ENCODE measurements at places on chromosomes 4 and X.

GRCh38 chr4:4730249-4730648 lies 129.2 kb upstream of the MSX1 start:
- DNase-seq, result no peak

- no peak for DNase-seq
Observed at GRCh38 chr4:123401271-123402120, 4.9 kb downstream of the SPRY1 start.

GRCh38 chrX:101745046-101745445 lies 85.4 kb upstream of the ARMCX2 start:
- no peak for DNase-seq

GRCh38 chr4:182925855-182926254 lies 8.7 kb upstream of the DCTD start:
- DNase-seq, result no peak

DNA sequence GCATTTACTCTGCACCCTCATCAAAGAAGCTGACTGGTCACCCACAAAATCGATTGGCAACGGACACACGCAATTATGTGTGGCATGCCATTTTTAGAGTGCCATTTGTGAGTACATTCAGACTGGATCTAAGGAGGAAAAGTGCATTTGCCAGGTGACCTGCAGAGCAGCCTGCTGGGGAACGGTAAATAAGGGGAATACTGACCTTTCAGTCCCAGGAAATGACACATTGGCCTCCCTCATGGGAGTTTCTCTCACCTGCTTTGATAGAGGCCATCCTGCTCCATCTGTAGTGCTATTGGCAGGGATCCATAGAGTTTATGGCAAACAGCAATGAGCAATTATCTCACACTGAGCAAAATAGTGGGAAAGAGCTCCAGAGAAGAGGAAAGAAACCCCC lies 127.8 kb downstream of the DDX53 start:
- DNase-seq, result no peak

GRCh38 chr4:139851133-139851532 lies 185.5 kb downstream of the MGST2 start:
- no peak for DNase-seq

GRCh38 chrX:28590396-28590795 lies 3.1 kb downstream of the IL1RAPL1 start:
- no peak for DNase-seq

DNA sequence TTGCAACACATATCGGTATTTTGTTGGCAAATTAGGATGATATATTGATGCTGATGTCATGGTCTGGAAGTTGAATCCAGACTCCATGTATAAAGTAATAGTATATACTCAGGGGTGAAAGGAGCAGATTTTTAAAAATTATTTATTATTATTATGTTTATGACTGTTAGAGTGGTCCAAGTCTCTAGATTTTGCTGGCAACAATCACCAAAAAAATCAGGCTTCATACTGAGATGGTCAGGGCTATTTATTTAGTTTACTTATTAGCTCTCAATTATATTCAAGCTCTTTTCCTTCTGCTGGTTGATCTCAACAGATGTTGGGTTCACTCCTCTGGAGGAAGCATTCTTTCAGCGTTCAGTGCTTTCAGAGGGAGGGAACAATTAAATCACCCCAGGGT lies 73.9 kb upstream of the VCX3B start:
- DNase-seq, result no peak

DNA sequence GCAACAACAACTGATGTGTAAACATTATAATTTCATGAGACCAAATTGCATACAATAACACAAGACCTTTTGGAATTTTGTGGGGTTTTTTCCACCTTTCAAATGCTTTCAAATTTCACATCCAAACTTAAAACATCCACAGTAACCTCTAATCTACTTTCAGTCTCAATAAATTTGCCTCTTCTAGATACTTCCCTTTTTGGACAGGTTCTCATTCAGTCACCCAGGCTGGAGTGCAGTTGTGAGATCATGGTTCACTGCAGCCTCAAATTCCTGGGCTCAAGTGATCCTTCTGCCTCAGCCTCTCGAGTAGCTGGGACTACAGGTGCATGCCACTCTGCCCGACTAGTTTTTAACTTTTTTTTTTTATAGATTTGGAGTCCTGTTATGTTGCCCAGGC lies 556.6 kb downstream of the NLGN4X start:
- no peak for DNase-seq

DNA sequence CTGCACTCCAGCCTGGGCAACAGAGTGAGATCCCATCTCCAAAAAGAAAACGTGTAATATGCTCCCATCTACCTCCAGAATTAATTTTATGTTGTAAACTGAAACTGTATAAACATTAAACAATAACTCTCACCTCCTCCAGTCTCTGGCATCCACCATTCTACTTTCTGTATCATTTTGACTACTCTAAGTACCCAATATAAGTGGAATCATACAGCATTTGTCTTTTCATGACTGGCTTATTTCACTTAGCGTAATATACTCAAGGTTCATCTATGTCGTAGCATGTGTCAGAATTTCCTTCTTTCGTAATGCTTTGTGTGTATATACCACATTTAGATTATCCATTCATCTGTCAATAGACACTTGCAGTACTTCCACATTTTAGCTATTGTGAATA lies 20.6 kb downstream of the F8 start:
- DNase-seq, result no peak

GRCh38 chrX:84717343-84717742 lies 215.1 kb upstream of the HDX start:
- DNase-seq, result no peak

GRCh38 chrX:23554304-23554703 lies 113.0 kb upstream of the PRDX4 start:
- peak; percentile 9 for DNase-seq

DNA sequence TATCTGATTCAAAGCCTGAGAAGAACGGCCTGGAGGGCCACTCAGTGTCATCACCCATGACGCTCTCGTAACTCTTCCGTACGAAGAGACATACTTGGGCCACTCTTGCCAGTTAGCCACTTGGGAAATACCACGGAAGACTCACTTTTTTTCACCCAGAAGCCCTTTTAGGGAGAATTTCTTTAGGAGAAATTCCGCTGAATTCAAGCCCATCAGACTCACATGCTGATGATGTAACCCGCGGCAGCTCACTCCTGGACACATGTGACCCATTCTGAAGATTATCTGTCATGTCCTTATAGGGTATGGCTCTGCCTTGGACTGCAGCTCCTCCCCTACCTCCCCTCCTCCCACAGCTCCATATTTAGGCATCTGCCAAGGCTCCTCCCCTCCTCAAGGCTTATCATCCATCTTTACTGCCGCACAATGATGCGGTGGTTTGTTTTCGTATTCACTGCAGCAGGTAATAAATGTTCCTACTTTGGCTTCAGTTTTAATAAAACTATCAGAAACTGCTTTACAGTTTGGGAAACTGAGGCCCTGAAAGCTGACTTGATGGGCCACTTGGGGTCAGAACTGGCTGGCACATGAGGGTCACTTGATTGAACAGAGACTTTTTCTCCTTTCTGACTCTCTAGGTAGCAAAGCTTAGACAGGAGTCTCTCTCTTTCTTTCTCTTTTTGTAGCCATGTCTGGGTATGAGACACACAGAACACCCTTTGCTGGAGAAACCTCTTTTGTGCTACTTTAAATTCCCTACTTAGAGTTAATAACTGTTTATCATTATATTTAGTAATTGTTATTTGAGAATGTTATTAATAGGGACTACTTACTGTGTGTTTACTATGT lies 42.1 kb downstream of the RHOH start:
- DNase-seq, result no peak

DNA sequence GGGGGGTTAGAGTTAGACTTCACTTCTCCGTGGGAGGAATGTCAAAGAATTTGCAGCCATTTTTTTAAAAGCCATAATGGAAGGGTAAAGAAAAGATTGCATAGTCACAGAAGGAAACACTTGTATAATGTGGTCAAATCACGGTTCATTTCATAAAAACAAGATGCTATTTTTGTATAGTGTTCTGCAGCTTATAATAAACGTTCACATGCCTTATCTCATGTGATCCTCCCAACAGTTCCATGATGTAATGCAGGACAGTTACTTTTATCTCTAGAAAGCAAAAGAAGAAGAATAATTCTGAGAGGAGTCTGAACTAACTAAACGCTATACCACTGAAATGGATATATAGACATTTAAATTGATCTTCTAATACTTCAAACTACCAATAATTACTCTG lies 71.3 kb upstream of the CAMK2D start:
- DNase-seq, result no peak

DNA sequence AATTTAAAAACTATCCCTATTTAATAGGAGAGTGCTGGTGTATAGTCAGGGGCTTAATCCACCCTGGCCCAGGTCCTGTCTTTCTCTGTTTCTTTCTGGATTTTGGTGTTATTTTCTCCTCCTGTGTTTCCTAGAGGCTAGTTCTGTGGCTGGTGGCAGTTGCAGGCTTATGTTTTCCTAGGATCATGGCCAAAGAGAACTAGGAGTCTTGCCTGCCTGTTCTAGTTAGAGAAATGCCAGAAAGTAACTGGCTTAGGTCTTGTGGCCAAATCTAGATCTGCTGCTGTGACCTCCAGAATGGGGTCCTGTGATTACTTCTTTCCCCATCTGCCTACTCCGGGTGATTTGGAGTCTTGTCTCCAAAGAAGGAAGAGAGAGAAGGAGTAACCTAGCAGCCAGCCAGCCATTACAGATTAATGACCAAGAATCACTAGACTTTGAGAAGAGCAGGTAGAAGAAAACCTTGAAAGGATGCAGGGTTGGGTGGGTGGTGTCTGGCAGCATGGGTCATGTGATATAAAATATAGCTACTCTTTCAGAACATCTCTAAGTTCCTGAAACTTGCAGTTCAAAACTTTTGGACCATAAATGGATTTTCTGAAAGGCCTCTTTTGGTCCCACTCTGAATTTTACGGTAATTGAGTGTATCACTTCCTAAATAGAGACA lies 117.9 kb downstream of the STIM2 start:
- DNase-seq, result no peak

DNA sequence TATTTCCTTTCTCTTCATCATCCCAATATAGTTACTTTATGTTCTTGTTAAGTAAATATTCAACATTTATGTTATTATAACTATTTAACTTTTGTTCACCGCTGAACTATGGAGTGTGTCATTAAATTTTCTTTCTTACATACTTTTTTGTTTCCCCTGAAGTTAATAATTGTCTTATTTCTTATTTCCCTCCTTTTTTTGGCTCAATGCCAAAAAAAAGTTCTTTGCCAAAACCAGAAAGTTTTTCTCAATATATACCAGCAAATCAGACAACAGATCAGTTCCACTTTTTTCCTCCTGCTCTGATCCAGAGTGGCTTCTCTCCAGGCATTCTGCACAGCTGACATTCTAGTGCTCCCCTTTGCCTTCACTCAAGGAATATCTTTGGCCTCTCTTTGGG lies 187.0 kb upstream of the PPARGC1A start:
- DNase-seq, result no peak

DNA sequence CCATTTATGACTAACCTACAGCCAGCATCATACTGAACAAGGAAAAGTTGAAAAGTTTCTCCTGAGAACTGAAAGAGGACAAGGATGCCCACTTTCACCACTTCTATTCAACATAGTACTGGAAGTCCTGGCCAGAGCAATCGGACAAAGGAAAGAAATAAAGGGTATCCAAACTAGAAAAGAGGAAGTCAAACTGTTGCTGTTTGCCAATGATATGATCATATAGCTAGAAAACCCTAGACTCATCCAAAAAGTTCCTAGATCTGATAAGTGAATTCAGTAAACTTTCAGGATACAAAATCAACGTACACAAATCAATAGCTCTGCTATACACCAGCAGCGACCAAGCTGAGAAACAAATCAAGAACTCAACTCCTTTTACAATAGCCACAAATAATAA lies 64.5 kb downstream of the CENPC start:
- DNase-seq, result no peak

- no peak for DNase-seq
Observed at GRCh38 chr4:14100349-14100748, 472.8 kb upstream of the BOD1L1 start.

GRCh38 chrX:107205770-107206696 lies at the start of the genes DNAAF6 and NUP62CL:
Gene DNAAF6 (plus strand): TSS chrX:107206611. CDS start chrX:107212876, 6,265 bp downstream.
Gene NUP62CL (minus strand): TSS chrX:107206433. CDS start chrX:107175146, 31,287 bp downstream.
- peak; percentile 86 for DNase-seq

DNA sequence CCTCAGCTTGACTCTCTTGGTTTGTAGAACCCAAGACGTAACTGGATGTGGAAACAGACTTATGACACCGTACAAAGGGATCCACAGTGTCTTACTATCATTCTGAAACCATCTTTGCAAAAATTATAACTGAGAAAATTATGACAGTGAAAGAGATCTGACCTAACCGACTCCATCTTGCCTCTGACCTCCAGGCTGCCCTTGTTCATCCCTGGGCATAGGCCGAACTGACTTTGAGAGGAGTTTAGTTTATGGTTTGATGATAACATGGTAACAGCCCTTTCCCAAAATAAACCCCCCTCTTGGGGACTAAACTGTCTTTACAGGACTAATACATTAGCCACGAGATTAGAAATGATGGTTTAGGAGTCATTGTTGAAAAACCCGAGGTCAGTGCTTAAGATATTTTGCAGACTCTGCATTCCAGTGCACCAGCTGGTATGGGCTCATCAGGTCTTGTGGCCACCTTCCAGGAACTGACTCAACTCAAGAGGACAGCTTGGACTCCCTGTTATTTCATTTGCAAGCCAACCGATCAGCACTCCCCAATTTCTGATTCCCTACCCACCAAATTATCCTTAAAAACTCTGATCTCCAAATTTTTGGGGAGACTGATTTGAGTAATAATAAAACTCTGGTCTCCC lies 49.6 kb downstream of the CASP3 start:
- no peak for DNase-seq

Measured in OCI-LY7 (cell line).